ENCODE measurements at places on chromosomes 3 and 15.

DNA sequence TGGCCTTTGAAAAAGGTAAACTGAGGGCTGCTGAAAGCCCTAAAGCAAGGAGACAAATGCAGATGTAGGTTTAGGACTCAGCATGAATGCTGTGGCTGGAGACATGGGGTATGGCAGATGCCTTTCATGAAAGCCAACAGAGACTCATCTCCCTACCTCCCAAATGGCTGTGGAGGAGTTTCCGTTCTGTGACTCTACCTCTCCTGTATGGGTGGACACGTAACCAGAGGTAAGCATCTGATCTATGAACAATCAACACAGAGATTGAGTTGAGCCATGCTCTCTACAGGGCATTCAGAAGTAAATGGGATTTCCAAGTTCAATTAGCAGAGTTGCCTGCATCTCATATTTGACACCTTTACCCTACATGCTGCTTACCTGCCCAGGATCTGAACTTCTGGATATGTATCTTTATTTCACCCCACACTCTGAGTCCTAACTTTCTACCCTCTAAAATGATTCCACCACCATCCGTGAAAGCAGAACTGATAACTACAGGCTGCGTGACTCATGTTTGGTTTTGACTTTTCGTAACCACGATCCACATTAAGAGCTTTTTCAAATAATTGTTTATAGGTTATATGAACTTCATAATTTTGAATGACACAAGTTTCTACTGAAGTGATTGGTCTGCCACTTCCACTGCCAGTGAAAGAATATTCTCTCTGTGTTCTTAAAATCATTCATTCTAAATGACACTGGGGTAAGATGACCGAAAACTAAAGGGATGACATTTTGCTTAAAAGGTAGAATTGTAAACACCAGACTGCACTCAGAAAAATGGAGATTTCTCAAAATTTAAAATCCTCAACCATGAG lies 1058.7 kb downstream of the FHIT start:
- DNase-seq: no peak

DNA sequence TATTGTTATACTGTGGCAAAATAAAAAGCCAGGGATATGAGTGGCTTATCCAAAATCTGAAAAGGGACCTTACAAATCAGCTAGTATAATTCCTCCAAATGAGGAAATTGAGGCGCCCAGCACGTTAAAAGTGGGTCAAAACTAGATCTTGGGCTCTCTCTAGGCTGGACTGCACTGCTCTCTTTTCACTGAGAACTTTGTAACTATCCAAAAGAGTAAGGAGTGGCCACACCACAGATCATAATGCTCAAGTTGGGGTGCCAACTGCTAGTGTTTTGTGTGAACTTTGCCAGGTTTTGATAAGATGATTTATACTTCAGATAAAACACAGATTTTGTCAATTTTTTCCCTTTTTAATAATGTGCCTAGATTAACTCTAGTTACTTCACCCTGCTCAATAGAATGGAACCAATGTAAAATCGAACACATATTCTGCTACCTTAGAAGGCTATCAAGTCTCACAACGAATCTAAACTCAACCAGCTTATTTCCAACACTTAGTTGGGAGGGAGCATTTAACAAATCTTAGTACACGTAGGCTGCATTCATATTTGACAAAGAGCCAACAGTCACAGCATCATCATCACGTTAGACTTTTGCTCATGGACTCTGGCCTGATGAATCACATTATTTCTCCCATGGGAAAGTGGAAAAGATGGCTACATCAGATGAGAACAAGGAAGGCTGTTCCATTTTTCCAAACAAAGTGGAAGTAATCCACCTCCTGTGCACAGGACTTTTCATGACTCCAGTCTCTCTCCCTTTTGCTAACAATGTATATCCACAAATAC lies 64.4 kb downstream of the ABI3BP start:
- no peak for DNase-seq

DNA sequence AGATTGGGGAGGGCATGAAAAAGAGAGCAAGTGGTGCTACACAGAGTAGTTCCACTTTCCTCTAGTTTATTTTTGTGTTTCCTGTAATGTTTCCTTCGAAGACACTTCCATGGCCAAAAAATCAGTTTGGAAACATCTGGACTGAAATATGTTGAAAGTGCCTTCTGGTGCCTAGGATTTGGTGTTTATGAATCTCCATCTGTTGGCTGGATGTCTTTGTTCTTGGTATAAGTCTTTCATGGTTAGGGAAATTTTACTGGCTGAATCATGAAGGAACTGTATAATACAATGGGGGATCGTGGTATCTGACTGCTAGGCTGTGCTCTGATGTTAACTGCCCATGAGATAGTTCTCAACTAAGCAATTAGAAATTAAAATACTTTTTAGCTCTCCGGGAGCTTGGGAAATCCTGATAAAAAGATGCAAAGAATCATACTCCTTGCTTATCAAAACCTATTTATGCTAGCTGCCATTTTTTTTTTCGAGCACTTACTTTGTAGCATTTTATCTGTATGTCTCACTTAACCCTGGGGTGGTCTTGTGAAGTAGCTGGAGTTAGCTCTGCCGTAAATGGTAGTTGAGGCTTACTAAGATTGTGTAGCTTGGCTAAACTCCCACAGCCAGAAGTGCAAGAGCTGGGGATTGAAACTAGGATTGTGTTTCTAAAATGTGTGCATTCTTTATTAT lies 21.9 kb downstream of the AKAP13 start:
- no peak for DNase-seq

- DNase-seq: no peak
Observed at GRCh38 chr3:194996746-194997145, 274.2 kb downstream of the XXYLT1 start.

DNA sequence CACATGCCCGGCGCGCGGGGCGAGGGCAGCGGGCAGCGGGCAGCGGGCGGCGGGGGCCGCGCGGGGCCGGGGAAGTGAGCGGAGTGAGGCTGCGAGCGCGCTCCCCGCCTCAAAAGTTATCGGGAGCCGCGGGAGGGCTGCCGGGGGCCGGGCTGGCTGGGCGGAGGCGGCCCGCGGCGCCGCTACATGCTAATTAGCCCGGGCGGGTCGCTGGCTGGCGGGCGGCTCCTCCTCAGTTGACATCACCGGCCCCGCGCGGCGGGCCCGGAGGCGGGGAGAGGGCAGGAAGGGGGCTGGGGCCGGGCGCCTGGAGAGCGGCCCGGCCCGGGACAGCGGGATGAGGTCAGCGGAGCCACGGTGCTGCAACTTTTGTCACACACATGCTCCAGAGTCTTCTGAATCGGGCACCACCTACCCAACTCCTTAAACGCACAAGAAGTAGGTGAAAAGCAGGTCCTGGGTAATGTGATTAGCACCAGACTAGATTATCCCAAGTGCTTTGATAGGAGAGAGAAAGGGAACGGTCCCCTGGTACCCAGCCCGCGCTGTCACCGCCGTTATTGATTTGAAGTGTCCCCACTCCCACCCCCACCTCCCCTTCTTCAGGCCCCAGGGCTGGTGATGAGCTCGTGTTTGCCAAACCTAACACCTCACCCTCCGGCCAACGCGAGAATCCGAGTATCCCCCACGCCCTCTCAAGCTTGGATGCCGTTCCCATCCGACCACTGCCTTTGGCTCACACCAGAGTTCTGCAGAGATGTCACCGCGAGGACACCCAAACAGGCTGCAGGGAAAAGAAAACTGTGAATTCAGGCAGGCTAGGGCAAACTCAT lies at the start of gene HEG1:
Gene HEG1 (minus strand): TSS at position 85 of the 833 bp plus-strand sequence. CDS start 107 bp downstream, outside the sequence.
- peak; percentile 65 for DNase-seq

GRCh38 chr3:134066651-134067530 lies 37.2 kb upstream of the SLCO2A1 start:
- no peak for DNase-seq

DNA sequence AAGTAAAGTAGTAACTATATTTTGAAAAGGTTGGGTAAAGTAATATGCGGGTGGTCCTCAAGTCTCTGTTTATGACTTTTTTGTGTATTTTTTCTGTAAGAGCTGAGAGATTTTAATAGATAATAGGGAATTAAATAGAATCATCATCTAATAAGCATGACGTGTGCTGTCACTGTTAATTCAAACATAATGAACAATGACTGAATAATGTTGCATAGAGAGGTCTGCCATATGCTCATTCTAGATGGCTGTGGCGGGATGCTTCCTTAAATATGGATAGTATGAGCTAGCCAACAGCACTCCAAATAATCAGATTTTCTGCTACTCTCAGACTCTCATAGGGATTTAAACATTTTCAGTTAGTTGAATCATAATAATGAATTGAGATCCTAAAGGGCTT lies 302.8 kb upstream of the RBMS3 start:
- DNase-seq: no peak

- DNase-seq: no peak
Observed at GRCh38 chr3:72411843-72412242, 436.4 kb downstream of the SHQ1 start.

DNA sequence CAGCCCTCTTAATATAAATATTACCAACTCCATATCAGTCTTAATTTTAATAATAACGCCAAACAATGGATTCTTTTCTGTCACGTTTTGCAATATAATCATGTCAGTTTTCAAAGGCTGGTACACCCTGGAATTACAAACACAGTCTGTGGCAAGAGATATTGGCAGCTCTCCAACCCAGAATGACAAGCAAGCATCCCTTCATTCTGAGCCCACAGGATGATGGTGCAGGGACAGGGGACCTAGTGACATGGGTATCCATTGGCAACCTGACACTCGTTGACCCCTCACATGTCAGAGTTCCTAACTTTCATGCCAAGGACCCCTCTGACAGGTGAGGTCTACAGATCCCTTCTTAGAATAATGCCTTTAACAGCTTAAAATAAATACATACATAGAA lies 154.5 kb upstream of the TSC22D2 start:
- no peak for DNase-seq

DNA sequence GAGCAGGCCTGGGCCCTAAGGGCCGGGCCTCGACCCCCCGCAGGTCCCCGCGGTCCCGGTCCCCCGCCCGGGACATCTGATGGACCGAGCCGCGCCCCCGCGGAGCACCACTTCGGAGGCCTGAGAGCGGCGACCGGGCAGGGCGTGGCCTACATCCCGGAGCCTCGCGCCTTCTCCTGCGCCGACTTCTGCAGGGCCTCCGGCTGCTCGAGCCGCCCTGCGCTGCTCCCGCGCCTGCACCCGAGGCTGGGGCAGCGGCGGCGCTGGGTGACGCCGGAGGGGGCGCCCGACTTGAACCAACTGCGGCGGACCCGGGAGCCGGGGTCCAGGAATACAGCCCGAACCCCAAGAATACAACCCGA lies 14.9 kb upstream of the GP9 start:
- no peak for DNase-seq

- no peak for DNase-seq
Observed at GRCh38 chr15:38560456-38560926, 4.1 kb downstream of the RASGRP1 start.

GRCh38 chr15:71052356-71052755 lies 62.9 kb upstream of the THSD4 start:
- no peak for DNase-seq

DNA sequence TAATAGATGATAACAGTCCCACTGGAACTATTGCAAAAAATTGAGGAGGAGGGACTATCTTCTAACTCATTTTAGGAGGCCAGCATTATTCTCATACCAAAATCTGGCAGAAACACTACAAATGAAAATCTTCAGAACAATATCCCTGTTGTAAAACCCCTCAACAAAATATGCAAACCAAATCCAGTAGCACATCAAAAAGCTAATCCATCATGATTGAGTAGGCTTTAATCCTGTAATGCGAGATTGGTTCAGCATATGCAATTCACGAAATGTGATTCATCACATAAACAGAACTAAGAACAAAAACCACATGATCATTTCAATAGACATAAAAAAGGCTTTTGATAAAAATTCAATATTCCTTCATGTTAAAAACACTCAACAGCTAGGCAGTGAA lies 23.9 kb upstream of the PLSCR2 start:
- DNase-seq: no peak

GRCh38 chr3:158649791-158650190 lies 5.5 kb downstream of the GFM1 start:
- DNase-seq: no peak

DNA sequence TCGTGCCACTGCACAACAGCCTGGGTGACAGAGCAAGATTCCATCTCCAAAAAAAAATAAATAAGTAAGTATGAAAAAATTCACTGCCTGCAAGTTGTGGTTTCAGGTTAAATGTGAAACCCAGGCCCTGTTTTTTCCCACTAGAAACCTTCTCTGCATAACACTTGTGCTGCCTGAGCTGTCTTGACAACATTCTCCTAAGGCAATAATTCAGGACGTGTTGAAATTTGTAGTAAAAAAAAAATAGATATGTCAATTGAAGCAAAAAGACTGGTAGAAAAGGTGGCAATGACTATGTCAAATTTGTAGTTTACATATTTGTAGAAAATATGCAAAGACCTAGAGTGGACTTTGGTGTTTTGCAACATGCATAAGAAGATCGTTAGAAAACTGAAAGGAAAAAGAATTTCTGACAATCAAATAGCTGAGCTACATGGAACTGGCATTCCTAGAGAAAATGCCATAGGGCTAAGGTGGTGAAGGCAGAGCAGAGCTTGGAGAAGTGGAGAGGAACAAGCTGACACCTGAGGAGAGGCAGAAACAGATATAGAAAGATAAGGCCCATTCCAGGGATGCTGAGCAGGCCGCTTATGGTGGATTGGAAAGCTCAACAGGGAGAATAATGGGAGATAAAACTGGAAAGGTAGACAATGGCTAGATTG lies 150.2 kb downstream of the PLCH1 start:
- DNase-seq: no peak

- DNase-seq: no peak
Observed at GRCh38 chr15:78734451-78735064, 76.7 kb downstream of the ADAMTS7 start.

DNA sequence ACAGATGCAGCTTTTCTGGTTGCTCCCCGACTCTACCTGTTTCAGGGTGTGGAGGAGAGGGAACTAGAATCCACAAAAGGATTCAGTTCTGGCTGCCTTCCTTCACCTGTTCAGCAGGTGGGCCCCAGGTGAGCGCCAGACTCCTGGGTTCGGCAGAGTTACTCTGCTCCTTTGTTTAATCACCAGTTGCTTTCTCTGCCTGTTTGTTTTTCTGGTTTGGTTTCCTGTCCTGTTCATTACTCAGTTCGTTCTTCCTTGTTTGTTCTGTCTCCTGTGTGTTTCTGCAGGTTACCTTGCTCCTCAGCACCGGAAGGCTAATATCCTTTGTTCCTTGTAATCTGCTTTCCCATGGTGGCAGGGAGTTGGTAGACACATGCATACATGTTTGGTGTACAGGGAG lies 508.5 kb upstream of the ATP11B start:
- no peak for DNase-seq

GRCh38 chr3:28039234-28039633 lies 202.2 kb upstream of the CMC1 start:
- no peak for DNase-seq

All from neural crest cell (in vitro differentiated cells).